ENCODE measurements at places on chromosomes 2 and 18.

- no peak for DNase-seq
- H3K4me1 ChIP-seq = peaks cover 15% of the 10 kb centered on the region
- no peaks in the 10 kb centered on the region for H3K27me3 ChIP-seq
- no peaks in the 10 kb centered on the region for H3K36me3 ChIP-seq
- peak overlapping the region; percentile 33 for H3K27ac ChIP-seq
Observed at GRCh38 chr2:177604271-177605065, 211.9 kb downstream of the AGPS start.

DNA sequence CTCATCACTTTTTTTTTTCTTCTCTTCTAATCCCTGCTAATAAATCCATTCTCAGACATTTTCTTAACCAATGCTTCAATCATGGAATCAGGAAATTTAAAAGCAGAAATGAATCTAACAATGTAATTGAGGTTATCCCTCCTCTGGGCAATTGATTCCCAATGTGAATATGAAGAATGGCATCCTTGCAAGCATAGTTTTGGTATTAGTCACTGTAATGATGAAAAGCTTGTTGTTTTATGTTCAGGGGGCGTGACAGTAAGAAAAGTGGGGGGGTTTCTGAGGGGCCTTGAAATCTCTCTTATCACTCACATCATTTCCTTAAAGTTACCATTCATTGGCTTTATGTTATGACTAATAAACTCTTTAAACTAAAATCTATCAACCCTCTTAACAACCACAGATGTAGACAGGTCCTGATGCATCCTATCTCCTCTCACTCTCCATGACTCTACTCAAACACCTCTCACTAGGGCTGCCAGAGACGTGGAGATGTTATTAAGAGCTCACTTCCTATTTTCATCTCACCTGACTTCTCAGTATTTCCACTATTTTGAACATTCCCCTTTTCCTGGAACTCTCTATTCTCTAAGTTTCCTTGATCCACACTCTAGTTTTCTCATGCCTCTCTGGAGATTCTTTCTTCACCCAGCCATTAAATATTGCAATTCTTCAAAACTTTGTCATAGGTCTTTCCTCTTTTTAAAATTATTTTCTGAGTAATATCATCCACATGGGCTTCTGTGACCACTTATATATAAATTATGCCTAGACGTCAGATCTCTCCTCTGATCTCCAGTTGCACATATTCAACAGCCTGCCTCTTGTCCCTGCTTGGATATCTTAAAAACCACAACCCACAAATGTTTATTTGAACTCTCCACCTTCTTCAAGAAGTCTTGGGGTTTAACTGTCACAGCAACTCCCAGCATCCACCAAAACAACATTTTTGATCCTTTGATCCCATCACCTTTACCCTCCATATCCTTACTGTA lies 332.9 kb downstream of the CDH2 start:
- no peak overlapping the region for H3K27ac ChIP-seq
- H3K4me1 ChIP-seq = no peaks in the 10 kb centered on the region
- H3K4me3 ChIP-seq = no peak overlapping the region
- no peaks in the 10 kb centered on the region for H3K27me3 ChIP-seq
- no peaks in the 10 kb centered on the region for H3K36me3 ChIP-seq
- no peak for DNase-seq

- no peak overlapping the region for H3K27ac ChIP-seq
- DNase-seq = no peak
- H3K4me3 ChIP-seq = no peak overlapping the region
- H3K4me1 ChIP-seq = peaks cover 13% of the 10 kb centered on the region
- H3K27me3 ChIP-seq = no peaks in the 10 kb centered on the region
- peaks cover 14% of the 10 kb centered on the region for H3K36me3 ChIP-seq
Observed at GRCh38 chr2:202808754-202809153, 62.8 kb downstream of the ICA1L start.

GRCh38 chr18:79625195-79625923 lies 54.2 kb upstream of the CTDP1 start:
- no peaks in the 10 kb centered on the region for H3K27me3 ChIP-seq
- DNase-seq = peak; percentile 49

DNA sequence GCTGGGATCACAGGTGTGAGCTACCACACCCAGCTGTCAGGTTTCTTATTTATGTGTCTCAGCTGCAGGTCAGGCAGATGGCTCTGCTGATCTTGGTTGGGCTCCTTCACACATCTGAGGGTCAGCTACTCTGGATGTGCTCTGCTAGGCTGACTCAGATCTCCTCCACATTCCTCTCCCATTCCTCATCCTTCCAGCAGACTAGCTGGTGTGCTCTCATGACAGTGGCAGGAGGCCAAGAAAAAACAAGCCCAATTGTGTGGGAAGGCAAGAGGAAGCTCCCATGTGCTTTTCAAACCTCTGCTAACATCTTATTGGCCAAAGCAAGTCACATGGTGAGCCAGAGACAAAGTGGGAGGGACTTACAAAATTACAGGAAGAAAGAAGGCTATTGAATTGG lies 11.7 kb upstream of the MSH6 start:
- H3K4me3 ChIP-seq = no peak overlapping the region
- no peak overlapping the region for H3K27ac ChIP-seq
- no peaks in the 10 kb centered on the region for H3K36me3 ChIP-seq
- H3K4me1 ChIP-seq = no peaks in the 10 kb centered on the region
- H3K27me3 ChIP-seq = no peaks in the 10 kb centered on the region

GRCh38 chr18:58105206-58105887 lies 61.3 kb downstream of the NEDD4L start:
- H3K27ac ChIP-seq = no peak overlapping the region
- no peaks in the 10 kb centered on the region for H3K27me3 ChIP-seq
- H3K4me3 ChIP-seq = no peak overlapping the region
- DNase-seq = no peak
- no peaks in the 10 kb centered on the region for H3K36me3 ChIP-seq

DNA sequence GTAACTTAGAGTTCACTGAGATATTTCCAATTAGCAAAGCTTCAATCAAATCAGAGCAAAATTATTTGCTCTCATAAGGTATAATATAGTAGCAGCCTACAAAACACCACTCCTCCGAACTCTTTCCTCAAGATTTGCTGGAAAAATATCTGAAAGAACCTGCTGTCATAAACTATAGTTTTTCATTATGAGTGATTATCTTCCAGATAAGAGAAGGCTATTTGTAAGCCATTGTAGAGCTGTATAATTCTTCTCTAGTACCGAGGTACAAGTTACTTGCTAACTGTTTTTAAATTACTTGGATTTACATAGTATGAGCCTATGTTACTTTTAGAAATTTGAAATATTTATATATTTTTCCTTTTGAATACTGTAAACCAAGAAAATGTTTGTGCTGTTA lies 2.1 kb downstream of the NDC80 start:
- peaks cover 16% of the 10 kb centered on the region for H3K4me1 ChIP-seq
- DNase-seq = no peak
- H3K4me3 ChIP-seq = no peak overlapping the region
- H3K36me3 ChIP-seq = no peaks in the 10 kb centered on the region
- H3K27me3 ChIP-seq = peaks cover 4% of the 10 kb centered on the region
- H3K27ac ChIP-seq = no peak overlapping the region

- no peaks in the 10 kb centered on the region for H3K27me3 ChIP-seq
- DNase-seq = peak; percentile 88
- H3K4me3 ChIP-seq = no peak overlapping the region
- peaks cover 95% of the 10 kb centered on the region for H3K4me1 ChIP-seq
- no peaks in the 10 kb centered on the region for H3K36me3 ChIP-seq
Observed at GRCh38 chr2:109690822-109691541, 76.8 kb downstream of the SOWAHC start.
